ENCODE measurements at places on chromosomes 16 and 17.

- peak; percentile 62 for DNase-seq
Measured at GRCh38 chr16:85612191-85612800, 826 bp upstream of the GSE1 start.

- no peak for DNase-seq
Measured at GRCh38 chr17:14359163-14360020, 58.5 kb downstream of the HS3ST3B1 start.

DNA sequence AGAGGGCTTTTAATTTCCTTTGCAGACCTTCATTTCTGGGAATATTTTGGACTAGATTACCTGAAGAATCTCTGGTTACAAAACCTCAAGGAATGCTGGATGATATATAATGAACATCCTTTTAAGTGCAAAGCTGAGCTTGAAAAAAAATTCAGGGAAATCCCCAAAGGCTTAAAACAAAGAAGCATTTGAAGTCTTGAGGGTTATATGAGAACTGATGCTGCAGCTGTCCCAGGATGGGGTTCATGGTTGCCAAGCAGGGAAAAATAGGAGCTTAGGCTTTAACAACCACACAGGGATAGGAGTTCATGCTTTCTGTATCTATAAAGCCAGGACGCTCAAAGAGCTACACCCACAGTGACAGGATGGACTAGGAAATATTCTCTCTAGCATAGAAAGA lies 150.4 kb upstream of the IRX5 start:
- DNase-seq: no peak

DNA sequence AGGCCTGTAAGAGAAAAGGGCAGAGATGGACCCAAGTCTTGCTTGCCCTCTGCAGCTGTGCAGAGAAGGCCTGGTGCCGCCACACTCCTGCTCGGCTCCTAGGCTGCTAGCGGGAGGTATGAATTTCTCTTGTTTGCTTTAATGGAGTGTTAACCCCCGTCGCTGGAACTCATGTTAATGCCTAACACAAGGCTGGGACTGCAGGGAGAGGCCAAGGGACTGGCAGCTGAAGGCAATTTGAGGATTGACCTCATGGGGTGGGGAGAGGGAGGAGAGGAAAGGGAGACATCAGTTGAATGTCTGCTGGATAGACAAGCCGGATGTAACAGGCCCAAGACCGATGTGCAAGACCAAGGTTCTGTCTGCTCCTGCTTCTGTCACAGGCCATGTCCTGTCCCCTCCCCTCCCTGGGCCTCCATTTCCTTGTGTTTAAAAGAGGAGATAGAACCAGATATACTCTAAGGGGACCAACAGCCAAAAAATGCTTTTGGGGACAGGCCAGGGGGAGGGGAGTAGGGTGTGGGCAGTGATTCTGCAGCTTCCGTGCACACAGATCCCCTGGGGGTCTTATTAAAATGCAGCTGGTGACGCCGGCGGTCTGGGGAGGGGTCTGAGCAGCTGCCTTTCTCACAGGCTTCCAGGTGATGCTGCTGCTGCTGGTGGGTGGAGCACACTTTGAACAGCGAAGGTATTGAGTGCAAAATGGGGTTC lies 46.7 kb upstream of the TBX2 start:
- no peak for DNase-seq

DNA sequence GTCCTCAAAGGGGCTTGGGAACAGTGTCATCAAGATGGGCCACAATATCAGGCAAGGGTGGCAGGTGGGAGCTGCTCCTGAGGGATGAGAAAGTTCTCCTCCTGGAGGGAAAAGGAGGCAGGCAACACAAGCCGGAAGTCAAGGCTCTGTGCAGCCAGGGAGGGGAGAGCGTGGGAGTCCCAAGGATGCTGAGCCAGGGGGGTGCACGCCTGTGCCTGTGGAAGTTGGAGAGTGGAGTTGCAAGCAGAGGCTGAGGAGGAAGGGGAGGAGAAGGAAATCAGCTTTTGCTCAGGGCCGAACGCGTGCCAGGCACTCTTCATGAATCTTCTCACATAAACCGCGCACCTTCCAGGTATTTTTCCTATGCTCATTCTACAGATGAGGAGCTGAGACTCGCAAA lies 7.4 kb upstream of the SLC13A2 start:
- DNase-seq: peak; percentile 54

DNA sequence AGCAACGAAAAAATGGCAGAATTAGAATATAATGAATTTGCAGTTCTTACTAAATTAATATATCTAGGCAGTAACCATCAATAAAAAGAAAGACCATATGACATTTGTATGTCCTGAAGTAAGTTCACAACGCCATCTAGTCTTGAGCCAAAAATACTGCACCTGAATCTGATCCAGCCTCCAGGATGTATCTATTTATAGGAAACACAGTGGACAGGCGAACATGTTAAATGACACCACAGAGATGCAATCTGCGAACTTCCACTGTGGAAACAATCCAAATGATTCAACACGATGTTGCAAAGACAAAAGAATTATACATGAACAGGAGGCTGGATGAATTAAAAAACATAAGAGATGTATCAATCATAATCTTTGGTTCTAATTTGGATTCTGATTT lies 197.6 kb downstream of the CDH13 start:
- no peak for DNase-seq

GRCh38 chr17:29682054-29682453 lies 59.3 kb upstream of the CORO6 start:
- DNase-seq: no peak
